ENCODE measurements at places on chromosomes 16 and 17. TPM values are rescaled to one million over a fixed set of nuclear protein-coding genes. Genes with fewer than 3 reads are reported as not detected.

DNA sequence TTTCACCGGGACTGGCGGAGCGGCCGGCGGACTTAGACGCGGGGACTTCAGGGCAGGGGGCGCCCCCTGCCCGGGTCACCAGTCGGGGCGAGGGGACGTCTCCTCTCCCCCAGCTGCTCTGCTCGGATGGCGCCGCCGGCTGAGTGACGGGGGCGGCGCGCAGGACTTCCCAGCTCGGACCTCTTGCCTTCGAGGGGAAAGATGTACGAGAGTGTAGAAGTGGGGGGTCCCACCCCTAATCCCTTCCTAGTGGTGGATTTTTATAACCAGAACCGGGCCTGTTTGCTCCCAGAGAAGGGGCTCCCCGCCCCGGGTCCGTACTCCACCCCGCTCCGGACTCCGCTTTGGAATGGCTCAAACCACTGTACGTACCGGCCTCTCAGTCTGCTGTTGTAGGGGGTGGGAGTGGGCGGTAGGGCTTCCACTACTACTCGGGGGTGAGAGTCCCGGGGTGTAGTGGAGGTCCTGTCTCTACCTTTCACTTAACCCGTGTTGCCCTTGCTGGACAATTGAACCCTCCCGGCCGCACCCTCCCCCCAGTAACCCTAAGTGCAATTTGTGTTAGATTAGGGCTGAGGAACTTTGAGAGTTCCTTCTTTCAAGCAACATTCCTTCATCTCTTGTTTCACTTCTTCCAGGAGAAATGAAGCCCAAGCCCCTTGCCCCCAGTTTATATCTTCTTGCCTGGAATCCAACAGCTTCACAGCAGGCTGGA is 21.9 kb downstream of the GJD3 start:
- peaks cover 26% of the 10 kb centered on the region for H3K4me1 ChIP-seq
- H3K27ac ChIP-seq = peak overlapping the region; percentile 93
- H3K4me3 ChIP-seq = peak overlapping the region; percentile 51
- H3K36me3 ChIP-seq = no peaks in the 10 kb centered on the region
- H3K27me3 ChIP-seq = no peaks in the 10 kb centered on the region
- DNase-seq = no peak

GRCh38 chr16:50573279-50573678 is 25.1 kb downstream of the NKD1 start:
- peaks cover 22% of the 10 kb centered on the region for H3K36me3 ChIP-seq
- no peak overlapping the region for H3K4me3 ChIP-seq
- H3K27ac ChIP-seq = peak overlapping the region; percentile 20
- peaks cover 1% of the 10 kb centered on the region for H3K4me1 ChIP-seq
- H3K27me3 ChIP-seq = no peaks in the 10 kb centered on the region

DNA sequence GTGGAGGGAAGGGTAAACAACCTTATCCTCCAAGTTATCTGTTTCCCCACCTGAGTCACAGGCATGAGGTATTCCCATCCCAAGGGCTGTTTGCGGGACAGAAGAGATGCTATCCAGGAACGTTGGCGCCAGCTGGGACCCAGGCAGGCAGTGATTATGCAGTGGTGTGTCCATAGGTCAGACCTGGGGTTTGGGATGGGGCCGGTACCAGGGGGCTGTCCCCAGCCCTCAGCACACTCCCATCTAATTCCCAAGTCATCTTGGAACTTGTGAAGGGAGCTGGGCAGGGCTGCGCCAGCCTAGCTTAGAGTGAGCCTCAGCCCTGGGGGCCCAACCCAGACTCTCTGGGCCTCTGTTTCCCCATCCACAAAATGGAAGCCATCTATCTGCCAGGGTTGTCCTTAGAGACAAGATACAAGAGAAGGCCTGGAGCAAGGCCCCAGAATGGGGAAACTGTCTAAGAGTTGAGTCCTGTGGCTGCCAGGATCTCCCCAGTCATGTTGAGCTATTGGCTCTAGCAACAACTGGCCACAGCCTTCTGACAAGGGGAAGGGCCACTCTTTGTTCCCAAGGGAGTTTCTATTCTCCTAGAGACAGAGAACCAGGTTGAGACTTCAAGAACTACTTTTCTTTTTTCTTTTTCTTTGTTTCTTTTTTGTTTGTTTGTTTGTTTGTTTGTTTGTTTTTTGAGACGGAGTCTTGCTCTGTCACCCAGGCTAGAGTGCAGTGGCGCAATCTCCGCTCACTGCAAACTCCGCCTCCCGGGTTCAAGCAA is 9.8 kb upstream of the JUP start:
- no peak for DNase-seq
- H3K27me3 ChIP-seq = no peaks in the 10 kb centered on the region
- no peak overlapping the region for H3K4me3 ChIP-seq
- no peaks in the 10 kb centered on the region for H3K36me3 ChIP-seq

- no peak overlapping the region for H3K4me3 ChIP-seq
- no peaks in the 10 kb centered on the region for H3K36me3 ChIP-seq
- H3K27ac ChIP-seq = no peak overlapping the region
These were observed 216.1 kb upstream of the CPHXL start for GRCh38 chr16:75942351-75942750.

DNA sequence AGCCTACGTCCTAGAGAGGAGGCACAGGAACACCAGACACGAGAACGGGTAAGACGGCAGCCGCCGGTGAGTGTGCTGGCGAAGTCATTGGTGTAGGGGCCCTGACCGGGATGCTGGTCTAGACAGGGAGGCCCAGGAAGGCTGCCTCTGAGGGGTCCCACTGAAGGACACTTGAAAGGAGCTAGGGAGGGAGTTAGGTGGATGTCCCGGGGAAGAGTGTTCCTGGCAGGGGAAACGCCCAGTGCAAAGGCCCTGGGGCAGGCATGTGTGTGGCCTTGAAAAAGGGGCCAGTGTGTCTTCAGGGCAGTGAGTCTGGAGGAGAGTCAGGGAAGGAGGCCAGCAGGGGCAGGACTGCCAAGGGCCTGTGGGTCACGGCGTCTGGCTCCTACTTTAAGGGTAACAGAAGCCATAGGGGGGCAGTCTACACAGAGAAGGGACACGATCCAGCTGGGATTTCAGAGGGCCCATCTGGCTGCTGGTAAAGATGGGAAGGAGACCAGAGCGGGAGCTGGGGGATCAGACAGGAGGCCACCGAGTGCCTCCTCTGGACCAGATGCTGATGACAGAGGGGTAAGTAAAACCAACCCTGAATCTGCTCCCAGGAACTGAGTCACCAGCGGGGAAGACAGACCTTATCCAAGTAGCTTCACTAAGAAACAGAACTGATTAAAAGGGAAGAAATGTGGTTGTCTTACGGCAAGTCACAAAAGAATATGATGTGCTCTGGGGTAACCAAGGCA is 115.9 kb downstream of the LITAF start:
- DNase-seq = no peak
- H3K27me3 ChIP-seq = no peaks in the 10 kb centered on the region
- H3K36me3 ChIP-seq = no peaks in the 10 kb centered on the region

- no peaks in the 10 kb centered on the region for H3K36me3 ChIP-seq
- no peak for DNase-seq
- H3K27ac ChIP-seq = no peak overlapping the region
- no peaks in the 10 kb centered on the region for H3K27me3 ChIP-seq
These were observed 50.5 kb downstream of the DYNLRB2 start for GRCh38 chr16:80591071-80591915.

GRCh38 chr16:29148131-29148691 is 163.4 kb downstream of the LAT start:
- no peaks in the 10 kb centered on the region for H3K36me3 ChIP-seq
- no peak for DNase-seq
- peaks cover 2% of the 10 kb centered on the region for H3K4me1 ChIP-seq
- H3K4me3 ChIP-seq = no peak overlapping the region

GRCh38 chr17:34015253-34015652 is 239.8 kb upstream of the CCL2 start:
- no peaks in the 10 kb centered on the region for H3K36me3 ChIP-seq
- H3K27me3 ChIP-seq = no peaks in the 10 kb centered on the region
- no peak overlapping the region for H3K4me3 ChIP-seq

- no peaks in the 10 kb centered on the region for H3K27me3 ChIP-seq
- peaks cover 2% of the 10 kb centered on the region for H3K4me1 ChIP-seq
- no peak for DNase-seq
- no peaks in the 10 kb centered on the region for H3K36me3 ChIP-seq
- H3K27ac ChIP-seq = no peak overlapping the region
- no peak overlapping the region for H3K4me3 ChIP-seq
These were observed 9.7 kb downstream of the ETV4 start for GRCh38 chr17:43536236-43536992.

GRCh38 chr17:1643293-1643998 is 2.1 kb downstream of the SCARF1 start:
- H3K27me3 ChIP-seq = no peaks in the 10 kb centered on the region
- peak overlapping the region; percentile 47 for H3K27ac ChIP-seq
- no peaks in the 10 kb centered on the region for H3K36me3 ChIP-seq
- H3K4me1 ChIP-seq = peaks cover 28% of the 10 kb centered on the region
- H3K4me3 ChIP-seq = peak overlapping the region; percentile 29

DNA sequence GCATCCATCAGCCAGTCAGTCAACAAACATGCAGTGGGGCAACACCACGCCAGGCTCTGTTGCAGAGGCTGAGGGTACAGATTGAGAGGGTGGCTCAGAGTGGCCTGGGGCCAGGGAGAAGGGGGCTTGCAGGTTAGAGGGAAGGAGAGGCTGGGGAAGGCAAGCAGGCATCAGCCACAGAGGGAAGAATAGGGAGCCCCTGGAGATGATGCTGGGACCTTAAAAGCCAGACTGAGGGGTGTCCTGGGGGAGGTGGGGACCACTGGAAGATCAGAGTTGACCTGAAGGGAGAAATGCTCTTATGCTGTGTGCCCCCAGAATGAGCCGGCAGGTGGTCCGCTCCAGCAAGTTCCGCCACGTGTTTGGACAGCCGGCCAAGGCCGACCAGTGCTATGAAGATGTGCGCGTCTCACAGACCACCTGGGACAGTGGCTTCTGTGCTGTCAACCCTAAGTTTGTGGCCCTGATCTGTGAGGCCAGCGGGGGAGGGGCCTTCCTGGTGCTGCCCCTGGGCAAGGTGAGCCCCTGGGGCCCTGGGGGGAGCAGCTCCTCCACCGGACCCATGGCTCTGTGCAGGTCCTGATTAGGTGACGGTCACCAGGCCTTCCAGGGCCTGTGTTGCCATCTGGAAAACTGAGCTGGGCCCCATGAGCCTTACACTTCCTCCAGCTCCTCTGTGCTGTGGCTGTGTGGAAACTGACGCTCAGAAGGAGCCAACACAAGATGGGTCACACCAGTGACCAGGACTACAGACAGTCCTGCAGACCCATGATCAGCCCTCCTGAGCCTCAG is 1.7 kb downstream of the CORO1A start:
- DNase-seq = no peak
- H3K27ac ChIP-seq = no peak overlapping the region
- no peaks in the 10 kb centered on the region for H3K27me3 ChIP-seq
- H3K4me3 ChIP-seq = no peak overlapping the region

DNA sequence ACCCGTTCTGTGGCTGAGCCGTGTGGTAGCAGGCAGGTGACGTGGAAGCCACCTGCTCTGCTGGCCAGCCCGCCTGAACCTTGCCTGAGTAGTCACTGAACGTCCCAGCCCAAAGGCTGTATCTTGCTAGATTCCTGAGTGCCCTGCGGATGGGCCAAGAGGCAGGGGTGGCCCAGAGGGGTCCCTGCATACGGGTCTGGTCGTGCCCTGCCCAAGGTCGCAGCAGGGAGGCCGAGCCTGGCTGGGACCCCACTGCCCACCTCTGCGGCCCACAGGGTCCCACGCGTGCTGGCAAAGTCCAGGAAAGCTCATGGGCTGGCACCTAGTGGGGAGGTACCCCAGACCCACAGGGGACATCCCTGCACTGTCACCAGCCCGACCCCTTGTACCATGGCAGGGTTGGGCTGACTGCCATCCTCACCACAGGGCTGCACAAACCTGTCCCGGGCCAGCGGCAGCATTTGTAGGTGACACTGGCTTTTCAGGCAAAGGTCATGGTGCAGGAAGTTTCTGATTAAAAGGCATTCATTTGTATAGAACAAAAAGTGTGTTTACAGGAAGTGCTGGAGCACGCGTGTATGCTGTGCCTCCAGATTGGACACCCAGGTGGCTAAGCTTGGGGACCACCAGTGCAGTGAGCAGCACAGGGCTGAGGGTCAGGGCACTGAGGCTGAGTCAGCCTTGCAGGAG is 45.1 kb upstream of the ZC3H18 start:
- H3K4me3 ChIP-seq = no peak overlapping the region
- H3K27me3 ChIP-seq = no peaks in the 10 kb centered on the region
- DNase-seq = no peak
- no peak overlapping the region for H3K27ac ChIP-seq
- peaks cover 7% of the 10 kb centered on the region for H3K4me1 ChIP-seq

DNA sequence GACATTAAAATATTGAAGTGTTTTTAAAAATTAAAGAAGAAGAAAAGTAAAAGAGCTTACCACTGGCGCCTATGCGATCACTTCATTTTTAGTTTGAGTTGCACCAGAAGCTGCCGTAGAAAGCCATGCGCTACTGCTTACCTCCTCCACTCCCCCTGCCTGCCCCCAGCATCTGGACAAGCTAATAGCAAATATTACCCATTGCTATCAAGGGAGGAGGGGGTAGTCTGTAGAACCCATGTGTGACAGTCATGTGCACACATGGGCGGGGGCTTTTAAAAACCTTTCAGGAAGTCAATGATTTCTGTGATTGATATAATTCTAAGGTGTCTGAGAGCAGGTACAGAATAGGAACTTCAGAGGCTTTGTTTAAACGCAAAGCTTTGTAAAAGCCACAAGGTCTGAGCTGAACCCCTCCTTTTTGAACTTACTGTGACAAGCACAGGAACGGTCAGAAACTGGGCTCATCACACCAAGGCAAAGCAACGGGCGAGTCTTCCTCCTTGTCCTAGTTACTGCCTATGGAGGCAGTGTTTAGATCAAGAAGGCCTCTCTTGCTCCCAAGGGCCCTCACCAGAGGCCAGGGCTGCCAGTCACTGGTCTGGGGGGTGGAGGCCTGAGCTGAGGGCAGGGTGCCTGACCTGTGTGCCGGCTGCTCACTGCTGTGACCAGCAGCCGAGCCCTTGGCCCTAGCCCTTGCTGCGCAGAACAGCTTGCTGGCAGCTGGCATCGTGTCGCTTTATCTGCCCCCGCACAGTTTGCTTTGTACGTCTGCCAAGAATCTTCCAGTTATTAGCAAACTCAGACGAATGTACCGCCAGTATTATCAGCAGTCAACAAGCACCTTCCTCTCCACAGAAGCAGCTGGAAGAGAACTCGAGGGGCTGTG is 15.0 kb downstream of the GINS2 start:
- H3K36me3 ChIP-seq = peaks cover 10% of the 10 kb centered on the region
- H3K27ac ChIP-seq = peak overlapping the region; percentile 52
- H3K4me1 ChIP-seq = peaks cover 15% of the 10 kb centered on the region
- H3K27me3 ChIP-seq = no peaks in the 10 kb centered on the region
- peak; percentile 79 for DNase-seq
- H3K4me3 ChIP-seq = no peak overlapping the region

GRCh38 chr17:7191571-7192270 is 12.6 kb upstream of the ASGR1 start:
- H3K27me3 ChIP-seq = no peaks in the 10 kb centered on the region
- peak; percentile 67 for DNase-seq
- H3K4me1 ChIP-seq = no peaks in the 10 kb centered on the region
- no peaks in the 10 kb centered on the region for H3K36me3 ChIP-seq
- H3K4me3 ChIP-seq = no peak overlapping the region
- no peak overlapping the region for H3K27ac ChIP-seq

GRCh38 chr17:4142107-4142900 is 526 bp downstream of the ZZEF1 start:
- peak; percentile 13 for DNase-seq
- peak overlapping the region; percentile 100 for H3K4me3 ChIP-seq
- H3K27ac ChIP-seq = peak overlapping the region; percentile 90
- H3K4me1 ChIP-seq = peaks cover 6% of the 10 kb centered on the region
- H3K27me3 ChIP-seq = no peaks in the 10 kb centered on the region

SLC6A2 gene
- total RNA-seq = 0.26 TPM

PYDC1 gene
- total RNA-seq = not detected

CCL8 gene
- 0.95 TPM for total RNA-seq

PPM1E gene
- total RNA-seq = 1.3 TPM

SOST gene
- not detected for total RNA-seq

TMEM106A gene
- 4.3 TPM for total RNA-seq

SYT17 gene
- 13.1 TPM for total RNA-seq

TPSD1 gene
- 7.0 TPM for total RNA-seq

All from lung (tissue), 17 donors.